CD8-positive, alpha-beta memory T cell (primary cell): ENCODE measurements at places on chromosomes 7 and 10. TPM values are rescaled to one million over a fixed set of nuclear protein-coding genes. Genes with fewer than 3 reads are reported as not detected.

The PAPOLB gene
- not detected for polyA plus RNA-seq

The TMEM176B gene
- polyA plus RNA-seq = not detected

The SOSTDC1 gene
- not detected for polyA plus RNA-seq

The RET gene
- polyA plus RNA-seq = 0.06 TPM

- DNase-seq = peak; percentile 63
Measured at GRCh38 chr10:68156373-68157185, 47.3 kb downstream of the MYPN start.

DNA sequence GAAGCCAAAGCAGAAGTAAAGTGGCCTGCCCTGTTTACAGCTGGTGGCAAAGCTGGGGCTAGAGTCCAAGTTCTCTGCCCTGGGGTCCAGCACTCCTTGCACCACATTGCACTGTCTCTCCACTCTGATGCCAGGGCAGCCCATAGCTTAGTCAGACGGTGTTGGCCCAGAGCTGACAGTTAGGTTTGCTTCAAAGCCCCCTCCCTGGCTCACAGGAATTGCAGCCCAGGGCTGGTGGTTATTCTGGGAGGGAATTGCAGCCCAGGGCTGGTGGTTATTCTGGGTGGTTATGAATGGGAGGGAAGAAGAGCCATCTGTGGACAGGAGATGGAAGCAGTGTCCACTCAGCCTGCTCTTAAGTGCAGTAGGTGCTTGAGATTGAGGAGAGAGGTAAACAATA is 88.9 kb downstream of the SCRN1 start:
- DNase-seq = no peak

DNA sequence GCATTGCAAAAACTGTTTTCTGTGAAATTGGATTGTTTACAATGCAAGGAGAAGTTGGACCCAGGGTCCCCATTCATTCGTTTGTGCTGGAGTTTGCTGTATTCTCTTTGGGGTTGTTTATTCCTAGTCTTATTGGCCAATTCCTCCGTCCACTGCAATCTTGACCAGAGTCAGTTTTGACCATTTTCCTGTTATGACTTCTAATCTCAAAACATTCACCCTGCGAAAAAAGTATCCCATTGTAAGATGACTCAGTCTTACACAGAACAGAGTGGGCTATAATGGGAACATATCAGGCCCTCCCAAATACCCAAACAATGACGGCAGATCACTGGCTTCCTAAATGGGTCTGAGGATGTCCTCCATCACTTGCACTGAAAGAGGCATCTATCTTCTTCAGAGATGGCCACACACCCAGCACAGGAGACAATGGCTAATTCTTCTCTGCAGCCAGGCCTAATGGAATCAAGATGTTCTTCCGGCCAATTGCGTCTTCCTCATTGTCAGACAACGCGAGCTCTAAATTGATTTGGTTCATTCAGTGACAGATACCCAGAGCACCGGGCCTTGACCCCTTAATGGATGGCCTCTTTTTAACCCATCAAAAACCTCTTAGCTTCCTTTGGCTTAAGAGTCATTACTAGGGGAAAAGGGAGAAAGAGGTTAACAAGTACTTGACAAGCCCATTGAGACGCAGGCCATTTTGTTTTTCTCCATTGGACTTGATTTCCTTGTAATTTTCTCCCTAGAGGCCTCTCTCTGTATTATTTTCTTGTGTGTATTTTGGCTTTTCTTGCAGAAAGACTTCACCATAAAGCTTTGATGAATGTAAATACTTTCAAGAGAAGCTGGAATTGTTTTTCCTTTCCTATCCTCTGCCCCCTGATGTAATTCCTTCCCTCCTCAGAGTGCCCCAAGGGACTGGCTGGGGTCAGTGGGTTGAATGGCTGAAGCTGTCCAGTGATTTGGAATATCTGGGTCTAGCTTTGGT is 129.6 kb downstream of the PRPF18 start:
- no peak for DNase-seq

GRCh38 chr10:31384589-31384949 is 65.6 kb downstream of the ZEB1 start:
- no peak for DNase-seq

- DNase-seq = no peak
Measured at GRCh38 chr10:43314626-43315495, 48.0 kb upstream of the RASGEF1A start.

DNA sequence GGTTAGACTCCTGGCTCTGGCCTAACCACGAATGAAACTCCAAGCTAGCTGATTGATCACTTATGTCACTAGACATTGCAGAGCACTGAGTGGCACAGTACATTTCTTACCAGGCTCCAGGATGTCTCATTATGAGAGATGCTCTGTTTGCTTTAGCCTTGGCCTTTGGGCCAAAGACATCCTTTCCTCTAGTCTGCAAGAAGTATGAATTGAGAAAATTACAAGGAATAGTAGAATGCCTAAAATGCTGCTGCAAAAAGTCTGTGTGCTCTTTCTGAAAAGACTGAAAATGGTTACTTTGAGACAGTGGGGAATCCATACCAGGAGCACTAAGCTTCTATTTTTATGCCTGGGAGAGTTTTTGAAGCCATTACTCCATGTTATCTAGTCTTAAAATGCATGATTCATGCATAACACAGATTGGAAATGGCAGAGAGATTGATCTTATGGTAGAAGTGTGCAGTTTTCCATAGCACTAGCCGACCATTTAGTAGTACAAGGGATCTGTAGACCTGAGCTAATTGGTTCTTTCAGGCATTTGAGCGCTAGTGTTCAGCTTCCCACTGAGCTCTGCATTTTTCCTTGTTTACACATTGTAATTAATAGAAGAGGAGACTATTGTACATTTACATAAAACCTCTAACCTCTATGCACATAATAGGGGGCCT is 303.8 kb downstream of the PRKG1 start:
- DNase-seq = no peak
